ENCODE measurements at places on chromosomes 3 and 15. TPM values are rescaled to one million over a fixed set of nuclear protein-coding genes. Genes with fewer than 3 reads are reported as not detected.

MRPS11 gene
- total RNA-seq, result 56.8 TPM

SPESP1 gene
- total RNA-seq, result 4.0 TPM

DPPA4 gene
- total RNA-seq, result not detected

HYKK gene
- total RNA-seq, result 2.6 TPM

BNIP2 gene
- total RNA-seq, result 201 TPM

MYD88 gene
- 15.2 TPM for total RNA-seq

PPP1R14D gene
- not detected for total RNA-seq

GLDN gene
- total RNA-seq, result not detected

CSPG5 gene
- total RNA-seq, result 0.66 TPM

MYLK gene
- total RNA-seq, result 24.3 TPM

SV2B gene
- total RNA-seq, result not detected

Measured in pulmonary artery endothelial cell (primary cell).